H4 (cell line): ENCODE measurements at places on chromosomes 1 and 21. TPM values are rescaled to one million over a fixed set of nuclear protein-coding genes. Genes with fewer than 3 reads are reported as not detected.
A peak's percentile ranks its signal among the peaks of the same experiment; 100 is the strongest.

DNA sequence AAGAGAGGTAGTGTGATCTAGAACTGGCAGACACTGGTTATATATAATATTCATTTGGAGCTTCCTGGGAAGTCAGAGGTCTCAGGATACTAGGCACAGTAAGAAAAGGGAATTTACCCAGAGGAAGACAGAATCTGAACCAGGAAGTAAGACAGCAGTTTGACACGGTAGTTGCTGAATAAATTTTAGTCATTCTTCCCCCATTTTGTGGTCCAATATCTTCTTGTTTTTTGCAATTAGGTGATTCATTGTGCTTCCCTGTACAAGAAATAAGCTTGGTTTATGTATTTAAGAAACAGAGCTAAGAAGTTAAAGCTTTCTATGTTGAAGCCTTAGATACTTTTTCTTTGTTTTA lies 1.3 kb downstream of the TMEM167B start:
- no peak for DNase-seq

DNA sequence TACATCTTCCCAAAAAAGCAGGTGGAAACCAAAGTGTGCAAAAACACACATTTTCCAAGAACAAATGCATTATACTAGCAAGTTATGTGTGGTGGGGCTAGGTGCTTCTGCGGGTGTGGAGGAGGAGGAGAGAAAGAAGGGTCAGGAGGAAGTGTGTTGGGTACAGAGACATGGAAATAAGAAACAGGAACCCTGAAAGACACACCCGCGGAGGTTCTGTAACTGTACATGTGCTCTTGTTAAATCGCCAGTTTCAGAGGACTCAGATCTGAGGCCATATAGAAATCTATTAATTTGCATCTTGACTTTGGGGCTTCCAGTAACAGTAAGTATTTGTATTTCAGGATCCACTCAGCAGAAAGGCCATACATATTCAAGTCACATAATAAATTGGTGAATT lies 30.9 kb downstream of the ERG start:
- DNase-seq = no peak

GRCh38 chr1:101603726-101604125 lies 366.9 kb downstream of the S1PR1 start:
- DNase-seq = no peak

DNA sequence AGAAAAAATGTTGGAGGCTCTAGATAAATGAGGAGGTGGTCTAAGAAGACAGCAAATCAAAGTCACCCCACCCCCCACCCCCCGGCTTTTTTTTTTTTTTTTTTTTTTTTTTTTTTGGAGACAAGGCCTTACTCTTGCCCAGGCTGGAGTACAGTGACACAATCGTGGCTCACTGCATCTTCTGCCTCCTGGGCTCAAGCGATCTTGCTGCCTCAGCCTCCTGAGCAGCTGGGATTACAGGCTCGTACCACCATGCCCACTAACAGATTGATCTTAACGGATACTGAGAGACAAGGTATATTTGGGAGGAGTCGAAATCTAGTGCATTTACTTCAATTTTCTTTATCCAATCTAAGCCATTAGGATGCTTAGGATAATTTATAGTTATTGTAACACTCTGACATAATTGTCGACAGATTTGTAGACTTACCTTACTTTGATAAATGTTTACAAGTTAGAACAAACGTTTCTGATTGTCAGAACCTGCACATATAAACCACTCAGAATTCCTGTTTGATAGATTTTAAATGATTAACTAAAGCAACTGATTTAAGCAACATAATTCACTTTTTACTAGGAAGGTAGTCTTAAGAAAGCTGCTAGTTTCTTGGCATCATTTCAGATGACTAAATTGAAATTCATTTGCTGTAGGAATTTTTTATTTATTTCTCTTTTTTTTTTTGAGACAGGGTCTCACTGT lies 33.7 kb upstream of the NBL1 start:
- no peak for DNase-seq

DNA sequence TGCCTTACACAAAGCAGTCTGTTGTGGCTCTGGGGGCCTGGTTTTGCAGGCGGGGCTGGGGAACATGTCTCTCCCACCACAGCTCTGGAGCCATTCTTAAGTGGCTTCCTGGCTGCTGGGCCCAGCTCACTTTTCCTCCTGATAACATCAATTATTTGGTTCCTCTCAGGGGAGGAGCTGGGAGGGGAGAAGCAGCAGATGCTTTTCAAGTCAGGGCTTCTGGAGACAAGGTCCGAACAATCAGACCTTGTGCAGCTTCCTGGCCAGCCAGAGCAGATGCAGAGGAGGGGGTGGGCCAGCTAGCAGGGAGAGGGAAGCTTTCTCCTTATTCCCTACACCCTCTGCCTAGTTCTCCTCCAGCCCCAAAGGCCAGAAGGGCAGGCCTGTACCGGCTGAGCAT lies 3.7 kb upstream of the PAQR6 start:
- DNase-seq = no peak

- peak; percentile 35 for DNase-seq
These were observed 371.8 kb downstream of the HHAT start for GRCh38 chr1:210700511-210700910.

GRCh38 chr1:58331156-58331555 lies 215.4 kb downstream of the OMA1 start:
- no peak for DNase-seq

TMPRSS2 gene
- 0.10 TPM in 1 of 2 replicates, not detected in the other for total RNA-seq

MAST2 gene
- total RNA-seq = 8.8 and 9.6 TPM in 2 replicates

SELE gene
- total RNA-seq = not detected in 2 replicates

FMO4 gene
- 4.5 and 5.8 TPM in 2 replicates for total RNA-seq

OR2T35 gene
- total RNA-seq = not detected in 2 replicates

KIF21B gene
- 2.1 and 2.4 TPM in 2 replicates for total RNA-seq

DMBX1 gene
- total RNA-seq = 0.37 TPM in 2 replicates

CC2D1B gene
- 19.9 and 23.0 TPM in 2 replicates for total RNA-seq

DYNLT4 gene
- total RNA-seq = 0.12 TPM in 1 of 2 replicates, not detected in the other

COG2 gene
- total RNA-seq = 31.1 and 32.6 TPM in 2 replicates
